ENCODE measurements at places on chromosomes 13 and 19.
A peak's percentile ranks its signal among the peaks of the same experiment; 100 is the strongest.

GRCh38 chr19:6736917-6737283 is 480 bp downstream of the GPR108 start:
- no peak for DNase-seq

DNA sequence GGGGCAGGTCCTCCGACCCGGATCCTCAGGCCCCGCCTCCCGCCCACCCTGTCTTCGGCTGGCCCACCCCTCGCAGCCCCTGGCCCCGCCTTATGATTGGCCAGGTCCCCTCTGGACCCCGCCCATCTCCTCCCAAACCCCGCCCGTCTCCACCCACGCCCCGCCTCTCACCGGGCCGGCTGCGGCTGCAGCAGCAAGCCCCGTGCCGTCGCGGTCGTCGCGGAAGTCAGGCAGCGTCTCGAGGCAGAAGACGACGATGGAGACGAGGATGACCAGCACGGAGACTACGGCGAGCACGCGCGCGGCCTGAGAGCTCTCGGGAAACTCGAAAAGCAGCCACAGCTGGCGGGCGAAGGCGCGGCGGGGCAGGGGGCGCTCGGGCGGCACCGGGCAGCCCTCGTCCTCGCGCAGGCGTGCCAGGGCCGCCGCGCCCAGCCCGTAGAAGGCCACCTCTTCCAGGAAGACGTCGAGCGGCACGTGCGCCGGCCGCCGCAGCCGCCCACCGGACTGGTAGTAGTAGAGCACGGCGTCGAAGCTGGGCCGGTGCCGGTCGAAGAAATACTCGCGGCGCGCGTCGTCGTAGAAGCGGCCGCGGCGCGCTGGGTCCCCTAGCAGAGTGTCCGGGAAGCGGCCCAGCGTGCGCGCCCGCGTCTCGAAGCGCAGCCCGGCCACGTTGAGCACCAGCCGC is 495 bp downstream of the KCNA7 start:
- DNase-seq = no peak

GRCh38 chr13:23644126-23644419 is 73.9 kb downstream of the TNFRSF19 start:
- no peak for DNase-seq

DNA sequence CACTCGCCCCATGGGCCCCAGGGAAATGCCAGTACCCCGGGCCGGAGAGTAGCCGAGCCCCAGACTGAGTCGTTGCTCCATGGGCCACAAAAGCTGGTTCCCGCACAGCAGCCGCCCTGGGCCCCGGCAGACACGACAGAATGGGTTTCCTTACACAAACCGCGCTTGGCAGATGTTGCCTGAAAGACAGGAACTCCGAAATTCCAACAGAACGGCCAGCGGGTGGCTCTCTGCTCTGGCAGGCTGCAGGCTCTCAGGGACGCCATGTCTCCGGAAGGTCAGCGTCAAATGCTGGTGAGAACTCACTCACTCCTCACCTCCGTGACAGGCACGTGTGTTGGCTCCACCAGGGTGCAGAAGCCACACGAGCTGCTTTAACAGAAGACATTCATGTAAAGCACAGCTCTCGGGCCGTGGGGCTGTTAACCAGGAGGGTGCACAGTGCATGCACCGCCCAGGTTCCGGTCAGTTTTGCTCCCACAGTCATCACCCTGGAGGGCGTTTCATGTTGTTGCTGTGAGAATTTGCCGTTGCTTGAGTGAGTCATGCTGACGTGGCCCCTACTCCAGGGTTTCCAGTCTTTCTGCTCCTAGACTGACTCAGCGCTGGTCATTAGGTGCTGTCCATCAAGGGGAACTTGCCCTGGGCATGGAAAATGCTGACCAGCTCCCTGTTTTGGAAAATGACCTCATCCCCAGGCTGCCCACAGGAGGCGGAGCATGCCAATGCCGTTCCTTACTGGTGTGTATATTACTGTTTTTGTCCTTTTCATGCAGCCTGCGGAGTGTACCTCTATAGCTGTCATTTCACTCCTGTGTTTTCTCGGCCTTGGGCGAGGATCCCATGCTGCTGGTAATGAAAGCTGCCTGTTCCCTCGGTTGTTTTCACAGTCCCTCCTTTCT is 44.8 kb downstream of the ANKRD10 start:
- no peak for DNase-seq

- DNase-seq = no peak
Observed at GRCh38 chr19:2577722-2578335, 101.9 kb downstream of the GADD45B start.

- DNase-seq = no peak
Observed at GRCh38 chr13:37395544-37395943, 203.0 kb downstream of the POSTN start.

- DNase-seq = no peak
Observed at GRCh38 chr13:79349011-79349410, 57.0 kb downstream of the RBM26 start.

- DNase-seq = no peak
Observed at GRCh38 chr13:49571299-49572240, 13.8 kb downstream of the RCBTB1 start.

GRCh38 chr13:46541210-46541609 is 11.8 kb upstream of the LRCH1 start:
- DNase-seq = no peak

DNA sequence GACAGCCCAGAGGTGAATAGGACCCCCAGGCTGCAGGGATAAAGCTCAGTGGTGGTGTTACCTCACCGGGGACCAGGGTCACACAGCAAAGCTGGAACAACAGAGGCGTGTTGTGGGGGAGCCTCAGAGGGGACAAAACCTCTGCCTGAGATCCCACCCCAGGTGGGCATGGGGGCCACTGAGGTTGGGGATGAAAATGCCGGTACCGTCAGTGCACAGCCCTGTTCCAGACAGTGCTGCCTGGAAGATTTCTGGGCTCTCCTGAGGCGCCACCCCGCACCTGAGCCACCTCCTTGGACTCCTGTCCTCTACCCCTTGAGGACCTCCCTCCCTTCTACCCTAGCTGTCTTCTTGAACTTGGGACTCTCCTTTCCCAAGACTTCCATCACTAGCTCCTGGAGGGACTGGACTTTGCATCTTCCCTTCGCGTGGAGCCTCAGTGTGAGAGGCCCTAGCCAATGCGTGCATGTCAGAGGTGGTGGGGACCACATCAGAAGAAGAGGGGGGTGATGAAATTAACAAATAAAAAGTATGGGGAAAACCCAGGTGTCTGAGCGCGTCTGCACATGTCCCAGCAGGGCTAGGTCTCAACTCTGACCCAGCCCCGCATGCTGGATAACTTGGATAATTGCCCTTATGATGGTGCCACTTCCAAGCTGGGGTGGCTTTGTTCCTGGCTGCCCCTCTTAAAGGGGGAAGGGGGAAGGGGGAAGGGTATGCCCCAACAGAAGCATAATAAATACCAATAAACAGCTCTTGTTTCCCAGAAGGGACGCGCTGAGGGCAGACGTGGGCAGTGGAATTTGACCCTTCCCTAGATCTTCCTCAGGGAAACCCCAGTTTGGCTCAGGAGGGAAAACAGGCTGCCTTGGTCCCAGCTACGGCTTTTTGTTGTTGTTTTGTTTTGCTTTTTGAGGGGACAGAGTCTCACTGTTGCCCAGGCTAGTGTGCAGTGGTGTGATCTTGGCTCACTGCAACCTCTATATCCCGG is 11.6 kb downstream of the CNFN start:
- no peak for DNase-seq

GRCh38 chr13:45368005-45368404 is 27.0 kb upstream of the TPT1 start:
- no peak for DNase-seq

DNA sequence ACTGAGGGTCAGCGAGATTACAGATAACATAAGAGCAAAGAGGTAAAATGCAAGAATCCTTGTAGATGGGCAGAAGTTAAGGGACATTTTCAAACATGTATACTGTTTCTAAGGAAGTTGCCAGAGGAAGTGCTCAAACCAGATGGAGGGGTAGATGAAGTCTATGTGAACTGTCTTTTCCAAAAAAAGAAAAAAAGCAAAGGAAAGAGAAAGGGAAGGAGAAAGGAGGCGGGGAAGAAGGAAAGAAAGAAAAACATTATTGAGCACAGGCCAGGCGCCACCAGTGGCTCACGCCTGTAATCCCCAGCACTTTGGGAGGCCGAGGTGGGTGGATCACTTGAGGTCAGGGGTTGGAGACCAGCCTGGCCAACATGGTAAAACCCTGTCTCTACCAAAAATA is 5.3 kb downstream of the DMAC2 start:
- no peak for DNase-seq

GRCh38 chr13:44017756-44018309 is 138.1 kb downstream of the LACC1 start:
- DNase-seq = no peak

GRCh38 chr19:2804156-2805004 is 15.3 kb upstream of the ZNF554 start:
- DNase-seq = no peak

DNA sequence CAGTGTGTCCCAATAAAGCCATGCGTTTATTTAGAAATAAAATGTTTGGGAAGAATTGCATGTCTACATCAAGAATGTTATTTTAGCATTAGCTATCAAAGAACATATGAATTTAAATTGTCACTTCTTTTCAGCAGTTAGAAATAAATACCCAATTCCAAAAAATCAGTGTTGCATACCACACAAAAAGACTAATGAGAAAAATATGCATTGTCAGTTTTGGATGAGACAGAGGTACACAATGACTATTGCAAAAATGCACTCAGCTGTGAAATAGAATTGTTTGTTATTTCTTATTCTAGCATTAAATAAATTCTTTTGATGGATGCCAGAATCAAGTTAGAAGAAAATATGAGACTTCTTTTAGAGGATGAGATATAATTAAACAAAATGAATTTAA is 833.9 kb downstream of the SLITRK1 start:
- DNase-seq = no peak

- DNase-seq = no peak
Observed at GRCh38 chr13:110138010-110138699, 168.8 kb downstream of the COL4A1 start.

DNA sequence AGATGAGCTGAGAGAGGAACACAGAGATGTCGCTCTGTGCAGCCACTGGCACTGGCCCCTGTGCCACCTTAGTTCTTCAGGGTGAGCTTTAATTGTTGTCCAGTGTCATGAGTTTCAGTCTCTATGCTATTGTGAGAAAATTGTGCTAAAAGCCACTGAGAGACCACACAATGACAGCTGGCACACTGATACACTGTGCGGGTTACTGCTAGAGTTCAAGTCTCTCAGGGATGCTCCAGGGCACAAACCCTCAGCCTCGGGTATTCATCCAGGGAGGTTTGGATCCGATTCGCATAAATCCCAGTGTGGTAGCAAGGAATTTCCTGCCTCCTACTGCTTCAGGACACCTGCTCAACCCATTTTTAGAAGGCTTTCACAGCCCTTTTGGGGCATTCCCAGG is 68.1 kb upstream of the EDNRB start:
- no peak for DNase-seq

DNA sequence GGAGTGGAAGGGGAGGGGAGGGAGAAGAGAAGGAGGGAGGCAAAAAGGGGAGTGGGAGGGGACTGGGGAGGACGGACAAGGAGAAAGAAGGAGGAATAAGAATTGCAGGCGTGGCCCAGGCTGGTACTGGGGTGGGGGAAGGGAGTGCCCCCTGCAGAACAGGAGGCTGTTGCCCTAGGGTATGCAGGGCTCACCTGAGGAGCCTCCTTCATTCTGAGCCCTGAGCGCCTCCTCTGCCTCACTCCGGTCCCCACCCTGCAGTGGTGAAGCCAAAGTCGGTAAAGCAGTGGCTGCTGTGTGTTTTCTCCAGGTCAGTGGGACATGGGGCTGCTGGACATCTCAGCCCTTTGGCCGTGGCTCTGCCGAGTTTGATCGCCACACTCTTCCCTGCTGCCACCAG is 9.1 kb upstream of the CDC16 start:
- no peak for DNase-seq

DNA sequence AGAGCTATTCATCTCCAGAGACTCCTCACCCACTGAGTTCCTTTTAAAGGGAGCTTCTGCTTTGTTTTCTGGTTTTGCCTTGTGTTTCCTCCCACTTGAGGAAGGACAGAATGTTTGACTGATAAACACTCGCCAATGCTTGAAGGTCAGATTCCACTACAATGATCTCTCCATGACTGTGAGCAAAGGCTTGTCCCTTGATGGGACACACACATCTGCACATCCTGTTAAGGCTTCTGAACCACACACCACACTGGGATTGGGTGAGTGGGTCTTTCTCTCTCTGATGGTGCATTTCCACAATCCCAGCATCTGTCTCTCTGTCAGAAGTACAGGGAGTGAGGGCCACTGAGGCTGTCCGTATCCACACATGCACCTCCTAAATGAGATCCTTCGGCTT is 245.3 kb downstream of the IRS2 start:
- DNase-seq = no peak

DNA sequence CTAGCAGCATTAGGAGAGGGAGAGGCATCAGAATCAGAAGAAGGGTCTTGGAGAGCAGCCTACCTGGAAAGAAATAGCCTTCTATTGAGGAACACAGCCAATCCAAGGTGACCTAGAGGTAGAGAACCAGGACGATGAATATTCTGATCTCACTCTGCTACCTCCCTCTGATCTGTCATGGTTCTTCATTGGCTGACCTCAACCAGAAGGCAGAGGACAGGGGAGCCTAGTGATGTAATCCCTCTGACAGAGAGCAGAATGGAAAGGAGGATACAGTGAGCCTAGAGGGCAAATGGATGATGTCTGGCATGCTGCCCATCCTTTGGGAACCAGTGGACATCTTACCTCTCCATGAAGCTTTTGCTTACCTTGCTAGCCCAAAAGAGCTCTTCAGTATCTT is 3.6 kb downstream of the ZNF507 start:
- no peak for DNase-seq

DNA sequence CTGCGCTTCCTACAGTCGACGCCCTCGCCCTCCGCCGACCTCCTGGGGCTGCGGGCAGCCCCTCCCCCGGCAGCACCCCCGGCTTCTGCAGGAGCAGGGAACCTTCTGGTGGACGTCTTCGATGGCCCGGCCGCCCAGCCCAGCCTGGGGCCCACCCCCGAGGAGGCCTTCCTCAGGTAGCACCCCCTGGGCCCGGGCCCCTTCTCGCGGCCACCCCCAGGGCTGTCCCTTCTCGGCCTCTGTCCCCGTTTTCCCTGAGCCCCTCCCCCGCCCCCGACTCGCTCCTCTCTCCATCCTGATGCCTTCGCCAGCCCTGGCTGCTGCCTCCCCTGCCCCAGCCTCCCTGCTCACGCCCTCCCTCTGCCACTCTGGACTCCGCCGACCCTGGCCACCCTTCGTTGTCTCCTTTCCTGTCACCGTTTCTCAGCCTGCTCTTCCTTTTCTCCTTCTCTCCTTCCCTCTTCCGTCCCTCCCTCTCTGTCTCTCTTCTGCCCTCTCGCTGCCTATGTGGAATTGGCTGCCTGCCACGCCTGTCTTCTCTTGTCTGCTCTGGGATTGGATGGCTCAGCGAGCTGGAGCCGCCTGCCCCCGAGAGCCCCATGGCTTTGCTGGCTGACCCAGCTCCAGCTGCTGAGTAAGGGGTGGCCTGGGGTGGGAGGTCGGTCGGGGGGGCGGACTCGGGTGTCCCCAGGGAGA is 11.0 kb downstream of the FUZ start:
- no peak for DNase-seq

- DNase-seq = no peak
Observed at GRCh38 chr19:504616-505015, 2.7 kb upstream of the TPGS1 start.

- DNase-seq = peak; percentile 67
Observed at GRCh38 chr13:27362064-27362751, 62.2 kb upstream of the GTF3A start.

- no peak for DNase-seq
Observed at GRCh38 chr19:41998246-41999020, 4.4 kb upstream of the ATP1A3 start.

GRCh38 chr19:46775642-46776258 is 12.6 kb downstream of the SLC1A5 start:
- no peak for DNase-seq

GRCh38 chr19:41707871-41708371 is 505 bp upstream of the CEACAM5 start:
- DNase-seq = no peak
